CD4-positive, alpha-beta T cell treated with Interleukin-10 for 1 hour (primary cell): ENCODE measurements at places on chromosomes 7 and 10.
A peak's percentile ranks its signal among the peaks of the same experiment; 100 is the strongest.

DNA sequence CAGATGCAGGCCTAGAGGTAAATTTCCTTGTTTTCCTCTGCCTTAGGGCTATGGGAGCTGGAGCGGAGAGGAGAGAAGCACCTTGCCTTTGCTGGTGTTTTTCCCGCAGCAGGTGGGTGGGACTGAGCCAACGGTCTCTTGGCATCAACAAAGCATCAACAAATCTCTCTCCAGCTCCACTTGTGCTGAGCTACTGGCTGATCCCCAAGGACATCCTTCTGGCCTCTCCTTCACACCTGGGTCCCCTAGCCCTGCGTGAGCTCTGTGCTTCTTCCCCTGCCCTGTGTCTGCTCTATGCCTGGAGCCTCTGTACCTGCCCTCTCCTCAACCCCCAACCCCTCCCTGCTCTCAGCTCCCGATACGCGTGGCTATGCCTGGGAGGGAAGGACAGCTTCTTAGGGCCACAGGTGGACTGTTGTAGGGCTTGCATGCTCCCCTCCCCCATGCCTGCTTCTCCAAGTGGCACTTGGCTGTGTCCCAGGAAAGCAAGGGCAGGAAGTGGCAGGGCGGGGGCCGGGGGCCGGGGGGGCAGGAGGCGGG is 3.2 kb upstream of the CLDN4 start:
- peak; percentile 7 for DNase-seq

GRCh38 chr10:13349463-13350274 is 1.6 kb upstream of the SEPHS1 start:
- DNase-seq, result peak; percentile 19

DNA sequence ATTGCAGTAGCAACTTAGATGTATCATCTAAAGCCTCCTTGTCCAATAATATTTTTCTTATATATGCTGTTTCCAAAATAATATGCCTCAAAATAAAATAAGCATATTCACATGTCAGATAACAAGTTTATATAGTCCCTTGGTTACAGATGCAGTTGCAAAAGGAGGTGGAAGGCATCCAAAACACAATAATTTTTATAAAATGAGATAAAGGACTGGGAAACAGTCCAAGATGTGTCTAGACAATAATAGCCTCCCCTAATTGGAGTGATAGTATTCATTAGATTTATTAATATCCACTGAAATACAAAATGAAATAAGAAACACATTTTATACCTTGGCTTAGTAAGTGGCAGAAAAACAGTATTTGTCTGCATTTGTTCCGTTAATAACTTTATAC is 30.3 kb downstream of the BCAP29 start:
- no peak for DNase-seq

DNA sequence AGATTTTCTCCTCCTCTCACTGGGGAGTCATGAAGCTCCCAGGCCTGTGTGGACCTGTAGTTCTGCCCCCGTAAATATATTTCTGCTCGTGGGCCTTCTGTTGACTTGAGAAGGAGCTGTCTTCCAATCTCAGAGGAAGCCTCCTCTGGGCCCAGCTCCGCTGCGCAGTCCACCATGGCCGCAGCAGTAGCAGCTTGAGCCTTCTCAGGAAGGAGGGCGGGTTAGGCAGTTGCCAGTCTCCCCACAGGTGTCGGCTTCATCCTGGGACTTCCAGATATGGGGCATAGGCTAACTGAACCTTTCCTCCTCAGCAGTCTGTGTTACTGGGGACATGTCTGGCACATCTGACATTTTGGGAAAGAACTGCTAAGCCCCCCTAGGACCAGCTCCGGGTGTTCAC is 62.9 kb upstream of the TRIM8 start:
- DNase-seq, result no peak

- DNase-seq, result no peak
Observed at GRCh38 chr10:49608166-49609005, 1.7 kb upstream of the SLC18A3 start.

DNA sequence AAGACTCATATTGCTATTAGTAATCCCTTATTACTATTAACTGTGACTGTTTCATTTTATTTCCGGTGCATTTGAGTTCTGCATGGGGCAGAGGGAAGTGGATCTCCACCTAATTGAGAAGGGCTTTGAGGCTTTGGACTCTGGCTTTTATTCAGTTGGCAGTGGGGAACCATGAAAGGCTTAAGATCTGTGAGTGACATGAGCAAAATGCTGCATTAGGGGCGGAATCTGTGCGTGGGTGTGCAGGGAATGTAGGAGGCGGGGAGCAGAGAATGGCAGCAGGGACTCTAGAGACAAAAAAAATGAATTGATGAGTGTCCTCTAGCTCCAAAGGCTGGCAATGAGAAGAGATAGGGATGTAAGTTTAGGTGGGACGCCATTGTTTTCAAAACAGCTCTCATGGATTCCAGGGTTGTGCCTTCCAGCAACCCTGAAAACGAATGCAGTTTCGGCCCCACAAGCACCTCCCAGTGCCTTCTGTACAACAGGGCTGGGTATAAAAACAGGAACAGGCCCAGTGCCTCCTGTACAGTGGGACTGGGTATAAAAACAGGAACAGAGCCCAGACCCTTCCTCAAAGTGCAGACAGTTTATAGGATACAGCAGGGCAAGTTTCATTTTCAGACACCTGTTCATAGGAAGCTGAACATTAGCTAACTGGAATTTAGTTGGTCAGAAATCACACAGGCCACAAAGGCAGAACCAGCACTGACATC is 663.3 kb upstream of the FOXK1 start:
- DNase-seq, result no peak
